Left hindlimb (tissue), 1 donor: ENCODE measurements at places on chromosomes 1 and 21.

DNA sequence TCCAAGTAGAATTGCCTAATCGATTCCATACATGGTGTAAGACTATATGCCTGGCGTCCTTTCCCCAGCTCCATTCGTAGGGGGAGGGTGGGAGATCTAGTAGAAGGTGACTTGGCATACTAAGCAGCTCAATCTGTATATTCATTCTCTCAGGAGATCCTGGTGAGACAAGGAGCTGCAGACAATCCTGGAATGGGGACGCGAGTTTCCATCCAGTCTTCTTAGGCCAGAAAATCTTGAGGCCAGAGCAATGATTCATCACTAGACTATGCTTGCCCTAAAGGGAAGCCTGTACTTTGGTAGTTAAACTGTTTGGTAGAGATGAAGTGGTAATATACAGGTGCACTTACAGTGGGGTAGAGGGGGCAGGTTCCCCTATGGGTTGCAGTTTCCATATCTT lies 468.7 kb downstream of the ADGRL2 start:
- peak; percentile 72 for DNase-seq

- no peak for DNase-seq
Observed at GRCh38 chr1:65104854-65105534, 43.0 kb upstream of the AK4 start.

- no peak for DNase-seq
Observed at GRCh38 chr1:225435487-225435886, 7.6 kb upstream of the LBR start.

DNA sequence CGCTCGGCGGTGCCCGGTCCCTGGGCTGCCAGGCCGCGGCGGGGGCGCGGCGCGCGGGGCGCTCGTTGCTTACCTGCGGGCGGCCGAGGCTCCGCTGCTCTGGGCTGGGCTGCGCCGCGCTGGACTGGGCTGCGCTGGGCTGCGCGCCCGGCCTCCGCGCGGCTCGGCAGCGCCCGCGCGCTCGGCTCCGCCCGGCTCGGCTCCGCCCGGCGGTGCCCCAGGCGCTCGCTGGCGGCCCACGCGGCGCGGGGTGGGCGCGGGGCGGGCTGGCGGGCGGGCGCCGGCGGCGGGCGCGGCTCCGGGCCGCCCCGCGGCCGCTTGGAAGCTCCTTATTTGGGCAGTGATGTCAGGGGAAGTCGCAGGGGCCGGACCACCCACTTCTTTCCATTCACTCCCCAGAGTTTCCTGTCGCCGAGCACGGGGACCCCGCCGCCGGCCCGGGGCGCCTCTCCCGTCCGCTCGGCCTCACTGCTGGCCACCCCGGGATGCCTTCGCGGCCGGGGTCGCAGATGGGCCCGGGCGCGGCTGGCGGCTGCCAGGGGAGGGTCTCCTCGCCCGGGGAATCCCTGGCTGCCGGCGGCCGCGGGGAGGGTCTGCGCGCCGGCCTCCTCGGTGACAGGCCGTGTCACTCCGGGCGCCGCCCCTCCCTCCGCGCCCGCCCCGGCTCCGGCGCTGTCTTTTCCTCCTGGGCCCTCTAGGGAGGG lies 177.7 kb upstream of the EDN2 start:
- DNase-seq: peak; percentile 87

- no peak for DNase-seq
Observed at GRCh38 chr1:168079761-168080160, 57.0 kb downstream of the GPR161 start.

- no peak for DNase-seq
Observed at GRCh38 chr1:221302357-221302756, 423.1 kb downstream of the HLX start.

DNA sequence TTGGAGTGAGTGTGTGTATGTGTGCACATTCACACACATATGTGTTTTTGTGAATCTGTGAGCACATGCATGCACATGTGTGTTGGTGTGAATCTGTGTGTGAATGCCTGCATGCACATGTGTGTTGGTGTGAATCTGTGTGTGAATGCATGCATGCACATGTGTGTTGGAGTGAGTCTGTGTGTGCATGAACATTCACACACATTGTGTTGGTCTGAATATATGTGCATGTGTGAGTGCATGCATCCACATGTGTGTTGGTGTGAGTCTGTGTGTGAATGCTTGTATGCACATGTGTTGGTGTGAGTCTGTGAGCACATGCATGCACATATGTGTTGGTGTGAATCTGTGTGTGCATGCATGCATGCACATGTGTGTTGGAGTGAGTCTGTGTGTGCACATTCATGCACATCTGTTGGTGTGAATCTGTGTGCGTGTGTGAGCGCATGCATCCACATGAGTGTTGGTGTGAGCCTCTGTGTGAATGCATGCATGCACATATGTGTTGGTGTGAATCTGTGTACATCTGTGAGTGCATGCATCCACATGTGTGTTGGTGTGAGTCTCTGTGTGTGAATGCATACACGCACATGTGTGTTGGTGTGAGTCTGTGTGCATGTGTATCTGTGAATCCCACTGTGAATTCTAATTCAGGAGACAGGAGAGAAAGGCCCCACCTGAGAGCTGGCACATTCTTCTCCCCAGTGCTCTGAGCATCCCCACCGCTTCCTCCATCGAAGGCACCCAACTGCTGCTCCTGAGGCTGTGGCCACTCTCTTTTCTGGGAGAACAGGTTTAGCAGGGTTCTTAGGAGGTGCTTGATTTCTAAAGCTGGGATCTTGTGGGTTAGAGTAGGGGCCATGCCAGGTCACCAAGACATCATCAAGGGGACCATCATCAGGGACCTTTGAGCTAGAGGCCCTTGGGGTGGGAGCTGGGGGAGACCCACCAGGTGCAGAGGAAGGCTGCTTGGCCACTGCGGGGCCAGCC lies 117.5 kb upstream of the ARHGEF16 start:
- no peak for DNase-seq

- DNase-seq: no peak
Observed at GRCh38 chr1:164417016-164417704, 141.8 kb upstream of the PBX1 start.

GRCh38 chr1:24235921-24236788 lies 49.1 kb upstream of the IFNLR1 start:
- DNase-seq: no peak

- DNase-seq: no peak
Observed at GRCh38 chr1:239792157-239792556, 299.5 kb upstream of the FMN2 start.

DNA sequence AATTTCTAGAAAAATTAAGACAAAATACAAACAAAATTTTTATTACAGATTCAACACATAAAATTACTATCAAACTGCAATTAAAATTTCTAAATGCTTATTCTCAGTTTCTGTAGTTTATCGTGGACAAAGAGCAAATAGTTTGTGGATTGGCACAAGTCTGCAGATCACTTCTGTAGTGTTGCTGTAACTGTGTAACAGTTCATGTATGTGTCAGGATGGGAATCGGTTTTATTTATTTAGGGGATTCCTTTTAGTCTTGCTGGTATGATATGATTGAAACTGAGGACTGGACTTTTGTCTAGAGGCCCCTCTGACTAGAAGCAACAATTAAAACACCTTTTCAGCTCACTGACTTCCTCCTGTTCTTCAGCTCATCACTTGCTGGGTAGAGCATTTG lies 60.8 kb downstream of the LRIG2 start:
- no peak for DNase-seq

DNA sequence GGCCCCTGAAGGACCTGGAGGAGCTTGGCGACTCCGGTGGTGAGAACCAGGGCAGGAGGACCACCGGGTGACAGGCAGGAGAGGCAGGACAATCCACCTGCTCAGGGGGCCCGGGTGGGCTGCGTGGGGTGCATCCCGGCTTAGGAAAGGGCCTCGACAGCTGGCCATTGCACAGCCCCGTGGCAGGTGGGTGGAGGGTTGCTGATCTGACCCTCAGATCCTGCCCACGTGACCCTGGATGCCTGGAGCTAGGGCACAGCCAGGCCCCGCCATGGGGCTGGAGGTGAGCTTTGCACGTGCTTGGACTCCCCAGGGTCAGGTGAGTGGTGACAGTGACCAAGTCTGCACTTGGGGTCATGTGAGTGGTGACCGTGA lies 35.5 kb upstream of the SLC19A1 start:
- DNase-seq: no peak

DNA sequence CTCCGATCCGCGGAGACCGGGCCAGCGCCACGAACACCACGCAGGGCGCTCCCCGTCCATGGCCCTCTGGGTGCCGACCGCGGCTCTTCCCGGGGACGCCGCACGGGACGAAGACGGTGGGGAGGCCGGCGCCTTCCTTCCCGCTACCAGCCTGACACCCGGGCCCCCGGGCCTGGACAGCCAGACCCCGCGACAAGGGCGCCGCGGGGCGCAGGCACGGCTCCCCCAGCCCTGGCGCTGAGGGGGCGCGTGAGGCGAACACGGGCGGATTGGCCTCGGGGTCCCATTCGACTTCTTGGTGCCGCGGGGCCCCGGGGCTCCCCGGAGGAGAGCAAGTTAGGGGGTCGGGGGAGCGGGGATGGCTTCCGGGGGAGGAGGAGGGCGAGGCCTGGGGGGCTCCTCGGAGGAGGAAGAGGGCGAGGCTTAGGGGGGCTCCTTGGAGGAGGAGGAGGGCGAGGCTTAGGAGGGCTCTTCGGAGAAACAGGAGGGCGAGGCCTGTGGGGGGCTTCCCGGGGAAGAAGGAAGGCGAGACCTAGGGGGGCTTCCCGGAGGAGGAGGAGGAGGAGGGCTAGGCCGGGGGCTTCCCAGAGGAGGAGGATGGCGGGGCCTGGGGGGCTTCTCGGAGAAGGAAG lies 537 bp upstream of the KLHL17 start:
- no peak for DNase-seq

DNA sequence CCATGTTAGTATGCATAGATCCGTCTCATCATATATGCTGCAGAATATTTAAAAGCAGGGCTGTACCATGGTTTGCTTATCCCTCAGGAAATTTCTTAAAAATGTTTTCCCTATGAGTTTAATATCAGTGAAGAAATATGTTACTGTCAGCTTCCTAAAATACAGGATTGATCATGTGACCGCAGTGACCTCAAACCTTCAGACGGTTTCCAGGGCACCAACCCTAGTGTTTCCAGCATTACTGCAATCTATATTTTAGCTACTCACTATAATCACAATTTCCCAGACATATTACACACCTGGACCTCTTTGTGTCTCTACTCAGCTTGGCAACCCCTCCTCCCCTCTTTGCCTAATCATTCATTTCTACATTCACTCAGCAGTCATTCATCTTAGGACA lies 7.7 kb upstream of the SDHB start:
- DNase-seq: no peak

DNA sequence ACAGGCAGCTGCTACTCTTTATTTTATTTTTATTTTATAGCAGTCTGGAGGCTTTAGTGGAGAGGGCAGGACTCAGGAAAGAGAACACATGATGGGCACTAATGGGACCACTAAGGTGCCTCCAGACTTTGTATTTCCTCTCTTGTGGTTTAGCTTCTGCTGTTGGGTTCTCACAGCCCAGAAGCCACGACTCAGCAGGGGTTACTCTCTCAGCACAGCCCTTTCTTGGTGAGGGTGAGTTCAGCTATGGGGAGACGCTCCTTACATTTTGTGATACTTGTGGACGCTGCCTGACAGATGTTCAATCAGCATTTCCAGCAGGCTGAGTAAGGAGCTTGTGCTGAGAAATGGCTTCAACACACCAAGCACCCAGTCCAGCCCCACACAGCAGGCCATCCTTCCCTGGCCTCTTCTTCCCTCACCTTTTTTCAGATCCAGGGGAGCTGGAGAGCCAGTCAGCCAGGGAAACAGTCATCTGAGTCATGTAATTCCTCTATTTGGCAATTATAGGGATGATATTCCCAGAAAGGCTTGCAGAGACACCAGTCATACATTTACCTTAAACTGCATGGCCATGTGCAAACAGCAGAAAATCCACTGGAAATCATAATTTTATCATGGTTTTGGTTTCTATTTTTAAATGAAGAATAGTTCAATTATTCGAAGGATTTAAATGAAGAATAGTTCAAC lies 53.2 kb upstream of the RAB3GAP2 start:
- no peak for DNase-seq

DNA sequence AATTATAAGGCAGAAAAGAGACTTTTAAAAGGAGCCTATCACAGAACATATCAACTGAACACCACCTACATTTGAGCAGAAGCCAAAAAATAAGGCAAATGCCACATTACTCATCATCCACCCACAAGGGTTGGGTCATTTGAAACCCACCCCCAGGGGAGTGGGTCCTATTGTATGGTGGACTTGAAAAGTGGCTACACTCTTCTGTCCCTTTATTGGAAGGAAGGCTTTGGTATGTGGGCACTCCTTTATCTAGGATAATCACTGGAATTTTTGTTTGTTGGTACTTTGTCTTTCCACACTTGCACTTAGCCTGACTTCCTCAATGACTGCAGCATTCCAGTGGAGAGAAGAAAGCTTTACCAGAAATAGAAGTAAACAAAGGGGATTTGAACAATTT lies 157.2 kb upstream of the COL11A1 start:
- DNase-seq: no peak
